Stimulated activated CD4-positive, alpha-beta T cell treated with anti-CD3 and anti-CD28 coated beads, Interleukin-12 subunit alpha, Interleukin-12 subunit beta, amount 100 ng/mL, for 24 hours (primary cell): ENCODE measurements at places on chromosomes 16 and 17.

GRCh38 chr17:62794666-62794971 lies 13.5 kb downstream of the MARCHF10 start:
- no peak for DNase-seq

DNA sequence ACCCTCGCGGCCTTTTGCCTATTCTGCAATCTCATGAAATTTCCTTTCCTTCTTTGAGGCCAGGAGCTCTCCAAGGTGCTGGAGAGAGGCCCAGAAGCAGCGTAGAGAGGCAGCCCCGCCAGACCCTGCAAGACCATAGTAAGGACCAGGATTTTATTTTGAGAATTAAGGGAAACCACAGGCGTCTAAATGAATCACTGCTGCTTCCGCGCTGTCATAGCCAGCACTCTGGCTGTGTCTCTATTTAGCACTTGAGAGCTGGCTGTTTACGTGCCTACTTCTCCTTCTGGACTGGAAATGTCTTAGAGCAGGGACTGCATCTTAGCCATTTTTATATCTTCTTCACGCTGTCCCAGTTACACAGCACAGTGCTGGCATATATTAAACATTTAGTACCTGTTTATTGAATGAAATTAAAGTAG lies 37.6 kb upstream of the PIRT start:
- no peak for DNase-seq

DNA sequence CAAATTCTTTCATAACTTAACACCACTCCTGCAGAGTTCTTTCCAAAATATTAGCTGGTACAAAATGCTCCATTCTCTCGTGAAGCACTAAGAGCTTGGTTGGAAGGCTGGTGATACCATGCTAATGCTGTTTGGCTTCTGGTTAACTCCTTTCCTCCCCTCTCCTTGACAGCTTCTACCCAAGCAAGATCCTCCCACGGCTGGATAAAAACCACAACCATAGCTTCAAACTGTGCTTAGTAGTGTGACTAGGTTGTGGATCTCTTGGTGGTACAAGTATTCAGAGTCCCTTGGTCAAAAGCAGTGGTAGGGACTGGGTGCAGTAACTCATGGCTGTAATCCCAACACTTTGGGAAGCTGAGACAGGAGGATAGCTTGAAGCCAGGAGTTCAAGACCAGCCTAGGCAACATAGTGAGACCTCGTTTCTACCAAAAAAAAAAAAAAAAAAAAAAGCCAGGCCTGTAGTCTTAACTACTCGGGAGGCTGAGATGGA lies 2.3 kb downstream of the PHAF1 start:
- no peak for DNase-seq

DNA sequence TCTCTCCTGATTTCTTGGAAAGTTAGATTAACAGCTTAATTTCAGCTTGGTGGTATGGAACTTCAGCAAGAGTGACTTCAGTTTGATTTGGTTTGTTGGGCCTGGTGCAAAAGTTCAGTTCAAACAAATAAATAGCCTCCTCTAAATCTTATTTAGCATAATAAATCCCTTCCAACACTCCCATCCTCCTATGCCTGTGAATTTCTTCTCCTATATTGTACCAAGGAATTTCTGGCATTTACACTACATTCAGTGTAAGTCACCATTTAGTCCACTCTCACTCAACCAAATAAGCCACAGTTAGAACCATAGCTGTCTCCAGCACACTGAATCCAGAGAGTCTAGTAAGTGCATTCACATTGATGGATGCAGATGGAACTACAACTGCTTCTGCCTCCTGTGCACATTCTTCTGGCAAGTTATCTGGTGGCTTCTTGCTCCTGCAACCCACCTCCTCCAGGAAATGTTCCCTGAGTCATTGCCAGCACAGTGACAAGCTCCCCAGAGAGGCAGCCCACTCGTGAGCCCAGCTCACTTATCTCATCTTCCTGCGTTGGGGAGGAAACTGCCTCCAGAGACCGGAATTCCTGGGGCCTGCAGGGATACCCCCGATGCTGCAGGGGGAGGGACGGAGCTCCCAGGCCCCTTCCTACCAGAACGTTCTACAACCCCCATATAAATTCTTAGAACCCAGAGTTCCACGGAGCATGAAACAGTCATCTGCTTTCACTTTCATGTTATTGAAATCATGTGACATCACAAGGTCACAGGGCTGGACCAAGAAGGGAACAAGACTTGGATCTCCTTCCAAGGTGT lies 318.3 kb downstream of the PHKB start:
- peak; percentile 2 for DNase-seq

DNA sequence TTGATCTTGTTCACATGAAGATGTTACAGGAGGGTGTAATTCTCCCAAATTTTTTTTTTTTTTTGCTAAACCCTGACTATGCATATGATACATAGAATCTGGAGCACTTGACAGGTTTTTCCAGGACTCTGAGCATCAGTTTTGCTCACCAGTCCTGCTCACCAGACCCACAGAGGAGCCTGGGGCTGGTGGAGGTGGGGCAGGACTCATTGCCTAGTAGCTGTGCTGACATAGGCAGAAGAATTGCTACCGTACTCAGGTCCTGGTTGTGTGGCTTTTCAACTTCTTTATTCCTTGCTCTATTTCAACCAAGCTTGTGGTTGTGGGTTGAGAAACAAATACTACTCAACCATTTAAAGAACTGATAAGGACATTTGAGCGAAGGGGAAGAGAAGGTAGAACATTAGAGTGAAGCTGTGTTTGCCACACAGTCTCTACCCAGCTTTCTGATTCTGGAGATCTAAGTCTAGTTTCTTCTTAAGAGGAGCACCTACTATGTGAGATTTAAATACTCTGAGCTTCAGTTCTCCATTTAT lies 212.4 kb downstream of the UTP18 start:
- no peak for DNase-seq

GRCh38 chr16:87593710-87594258 lies 8.5 kb upstream of the JPH3 start:
- no peak for DNase-seq

DNA sequence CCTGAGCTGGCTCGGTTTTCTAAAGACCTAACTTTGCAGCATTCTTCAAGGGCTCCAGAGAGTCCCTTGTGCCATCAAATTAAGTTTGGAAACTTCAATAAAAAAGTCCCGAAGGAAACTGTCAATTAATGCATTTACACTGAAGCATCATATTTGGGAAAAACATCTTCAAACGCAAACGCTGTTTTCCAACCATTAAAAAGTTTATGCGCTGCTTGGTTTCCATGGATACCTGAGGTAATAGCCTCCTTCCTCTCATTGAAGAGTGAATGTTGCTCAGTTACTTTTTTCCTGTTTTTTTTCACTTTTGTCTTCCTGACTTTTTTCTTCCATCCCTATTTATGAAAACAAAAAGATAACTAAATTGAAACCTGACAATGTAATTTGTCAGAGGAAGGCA lies 399.1 kb downstream of the MAF start:
- no peak for DNase-seq

GRCh38 chr16:49822649-49823370 lies 33.1 kb downstream of the ZNF423 start:
- no peak for DNase-seq

DNA sequence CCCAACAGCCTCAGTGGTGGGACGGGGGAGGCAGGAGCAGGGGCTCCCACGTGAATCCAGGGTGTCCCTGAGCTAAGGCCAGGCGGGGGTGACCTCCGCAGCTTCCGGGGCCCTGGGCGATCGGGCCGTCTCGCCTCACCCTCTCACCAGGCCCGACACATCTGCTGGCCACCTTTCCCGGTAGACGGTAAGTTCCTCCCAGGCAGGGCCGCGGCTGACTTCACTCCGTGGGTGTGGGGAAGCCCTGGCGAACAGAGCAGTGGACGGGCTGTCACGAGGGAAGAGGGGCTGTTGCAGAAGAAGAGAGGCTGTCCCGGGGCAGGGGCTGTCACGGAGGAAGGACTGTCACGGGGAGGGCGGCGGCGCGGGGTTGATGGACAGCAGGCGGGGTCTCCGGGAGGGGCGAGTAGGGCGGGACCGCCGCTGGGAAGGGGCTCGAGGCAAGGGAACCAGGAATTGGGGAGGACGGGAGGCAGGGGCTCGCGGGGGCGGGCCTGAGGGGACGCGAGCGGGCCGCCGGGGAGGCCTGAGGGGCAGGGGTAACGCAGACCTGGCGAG lies 498 bp downstream of the PKMYT1 start:
- DNase-seq, result no peak

DNA sequence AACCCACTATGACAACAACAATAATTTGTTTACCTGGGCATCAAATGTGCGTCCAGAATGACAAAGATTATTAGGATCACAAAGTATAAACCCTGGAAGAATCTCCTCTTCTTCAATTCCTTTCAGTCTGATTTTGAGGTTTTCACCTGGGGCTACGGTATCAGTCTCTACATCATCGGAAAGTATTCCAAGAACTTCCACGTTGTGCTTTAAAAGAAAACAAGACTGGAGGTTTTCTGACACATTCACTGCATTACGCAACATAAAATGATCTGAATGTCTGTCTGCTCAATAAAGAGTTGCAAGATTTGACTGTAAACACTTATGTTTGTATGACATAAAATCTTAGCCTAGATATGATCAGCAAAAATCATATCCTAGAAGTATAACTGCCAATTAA lies 26.0 kb upstream of the RSL1D1 start:
- DNase-seq, result no peak

DNA sequence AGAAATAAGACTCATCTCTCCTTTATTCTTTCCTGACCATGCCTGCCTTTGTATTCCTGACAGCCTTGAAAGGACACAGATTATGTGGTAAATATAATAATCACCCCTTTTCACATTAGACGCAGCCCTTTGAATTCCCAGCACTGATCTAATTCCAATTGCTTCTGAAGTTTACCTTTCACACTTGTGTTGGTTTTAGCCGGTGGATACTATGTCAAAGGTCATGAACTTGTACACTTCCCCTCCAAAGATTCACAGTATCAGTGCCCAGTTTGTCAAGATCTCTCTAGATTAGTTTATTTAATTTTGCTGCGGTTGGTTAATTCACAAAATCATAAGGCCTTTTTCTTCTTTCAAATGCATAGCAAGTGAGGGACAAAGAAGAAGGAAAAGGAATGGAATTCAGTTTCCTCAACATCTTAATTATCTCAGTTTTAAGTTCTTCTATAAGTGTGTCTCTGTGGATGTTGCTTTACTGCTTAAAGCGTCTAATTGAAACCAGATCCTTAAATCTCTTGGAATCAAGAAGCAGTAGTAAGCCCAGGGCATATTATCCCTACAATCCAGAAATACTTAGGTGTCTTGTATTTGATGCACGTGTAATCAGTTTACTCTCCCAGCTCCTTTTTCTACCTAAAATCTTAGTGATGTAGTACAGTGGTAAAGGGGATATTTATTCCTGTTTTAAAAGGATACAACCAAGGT lies 174.3 kb upstream of the TBX2 start:
- DNase-seq, result no peak

DNA sequence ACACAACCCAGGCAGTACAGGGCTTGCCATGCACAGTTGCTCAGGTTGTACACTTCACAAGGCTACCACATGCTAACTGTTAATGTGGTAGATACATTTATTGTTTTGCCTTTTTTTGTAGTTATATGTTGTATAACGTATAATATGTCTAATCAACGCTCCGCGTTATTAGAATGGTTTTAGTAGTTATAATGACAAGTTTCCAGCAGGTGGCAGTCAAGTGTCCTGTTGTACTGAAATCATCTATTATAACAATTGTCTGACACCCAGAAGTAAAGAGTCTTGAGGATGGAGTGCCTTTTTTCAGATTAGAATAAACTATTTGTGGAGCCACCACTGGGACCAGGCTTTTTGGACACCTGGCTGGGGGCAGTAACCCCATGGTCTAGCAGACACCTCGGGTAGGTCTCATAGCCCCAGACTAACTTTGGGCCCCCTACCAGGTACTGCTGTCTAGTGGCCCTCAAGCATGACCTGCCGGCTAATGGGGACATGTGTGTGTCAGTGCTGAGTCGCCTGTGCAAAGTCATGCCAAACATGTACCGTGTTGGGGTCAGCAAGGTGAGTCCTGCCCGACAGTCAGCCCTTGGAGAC lies 32.8 kb downstream of the MYO15A start:
- no peak for DNase-seq

DNA sequence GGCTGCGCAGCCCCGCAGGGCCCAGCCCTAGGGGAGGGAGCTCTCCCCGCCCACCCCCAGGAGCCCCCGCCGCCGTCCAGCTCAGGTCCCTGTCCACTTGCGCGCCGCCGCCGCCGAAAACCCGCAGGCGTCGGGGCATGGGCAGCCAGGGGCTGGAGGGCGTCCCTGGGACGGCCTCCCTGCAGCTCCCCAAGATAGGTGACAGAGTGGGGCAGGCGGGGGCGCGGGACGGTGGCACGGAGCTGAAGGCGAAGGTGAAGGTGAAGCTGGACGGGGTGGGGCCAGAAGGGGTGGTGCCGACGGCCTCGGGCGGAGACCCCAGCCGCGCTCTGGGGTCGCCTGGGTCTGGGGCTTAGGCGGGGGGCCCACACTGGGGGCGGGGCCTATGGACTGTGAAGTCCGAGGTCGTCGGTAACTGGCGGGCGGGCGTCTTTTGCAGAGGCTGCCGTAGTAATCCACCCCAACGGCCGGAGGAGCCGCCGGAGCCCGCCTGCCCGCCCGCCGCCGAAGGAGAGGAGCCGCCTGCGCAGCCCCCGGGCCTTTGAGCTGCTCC lies 27.2 kb downstream of the SREBF1 start:
- no peak for DNase-seq

DNA sequence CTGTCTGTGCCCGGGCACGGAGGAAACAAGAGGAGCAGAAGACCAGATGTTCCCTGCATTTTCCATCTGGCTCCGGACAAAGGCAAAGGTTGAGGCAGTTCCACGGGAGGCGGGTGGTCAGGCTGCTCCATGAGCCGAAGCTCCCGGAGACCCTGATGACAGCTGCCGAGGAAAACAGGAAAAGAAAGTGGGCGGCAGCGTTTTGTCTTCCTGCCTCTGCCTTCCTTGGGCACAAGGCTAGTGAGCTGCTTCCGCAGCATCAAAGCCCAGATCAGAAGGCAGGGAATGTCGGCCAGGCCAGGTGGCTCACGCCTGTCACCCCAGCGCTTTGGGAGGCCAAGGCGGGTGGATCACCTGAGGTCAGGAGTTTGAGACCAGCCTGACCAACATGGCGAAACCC lies 16.2 kb downstream of the SLC43A2 start:
- no peak for DNase-seq

GRCh38 chr16:89828870-89829629 lies 775 bp downstream of the SPIRE2 start:
- no peak for DNase-seq

DNA sequence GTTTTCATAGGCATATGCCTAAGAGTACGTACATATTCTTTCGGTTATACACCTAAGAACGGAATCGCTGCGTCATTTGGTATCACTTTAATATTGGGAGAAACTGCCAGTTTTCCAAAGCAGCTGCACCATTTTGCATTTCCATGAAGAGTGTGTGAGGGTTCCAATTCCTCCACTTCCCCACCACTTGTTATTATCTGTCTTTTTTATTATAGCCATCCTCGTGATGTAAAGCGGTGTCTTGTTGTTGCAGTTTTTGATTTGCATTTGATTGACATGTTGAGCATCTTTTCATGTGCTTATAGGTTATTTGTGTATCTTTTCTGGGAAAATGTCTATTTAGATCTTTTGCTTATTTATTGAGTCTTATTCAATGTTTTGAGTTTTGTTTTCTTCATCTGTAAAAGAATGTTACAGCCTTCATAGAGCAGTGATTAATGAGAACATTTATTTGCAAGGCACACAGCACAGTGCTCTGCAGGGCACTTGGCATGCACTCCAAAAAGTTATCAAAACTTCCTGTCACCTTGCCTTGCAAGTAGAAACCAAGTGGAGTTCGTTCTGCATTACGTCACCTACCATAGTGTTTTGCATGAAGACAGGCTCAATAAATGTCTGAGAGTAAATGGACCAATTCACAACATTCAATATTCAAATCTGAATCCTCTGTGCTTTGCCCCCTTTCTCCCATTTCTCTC lies 26.6 kb upstream of the ST6GALNAC1 start:
- no peak for DNase-seq
